ENCODE measurements at places on chromosomes 5 and 9. TPM values are rescaled to one million over a fixed set of nuclear protein-coding genes. Genes with fewer than 3 reads are reported as not detected.

GRCh38 chr5:168747987-168748777 is 169.0 kb upstream of the PANK3 start:
- peak; percentile 40 for DNase-seq

- DNase-seq, result no peak
These were observed 232.8 kb downstream of the NR2F1-AS1 start for GRCh38 chr5:93348231-93348630.

GRCh38 chr5:134462761-134463160 is 51.1 kb upstream of the CDKN2AIPNL start:
- no peak for DNase-seq

DNA sequence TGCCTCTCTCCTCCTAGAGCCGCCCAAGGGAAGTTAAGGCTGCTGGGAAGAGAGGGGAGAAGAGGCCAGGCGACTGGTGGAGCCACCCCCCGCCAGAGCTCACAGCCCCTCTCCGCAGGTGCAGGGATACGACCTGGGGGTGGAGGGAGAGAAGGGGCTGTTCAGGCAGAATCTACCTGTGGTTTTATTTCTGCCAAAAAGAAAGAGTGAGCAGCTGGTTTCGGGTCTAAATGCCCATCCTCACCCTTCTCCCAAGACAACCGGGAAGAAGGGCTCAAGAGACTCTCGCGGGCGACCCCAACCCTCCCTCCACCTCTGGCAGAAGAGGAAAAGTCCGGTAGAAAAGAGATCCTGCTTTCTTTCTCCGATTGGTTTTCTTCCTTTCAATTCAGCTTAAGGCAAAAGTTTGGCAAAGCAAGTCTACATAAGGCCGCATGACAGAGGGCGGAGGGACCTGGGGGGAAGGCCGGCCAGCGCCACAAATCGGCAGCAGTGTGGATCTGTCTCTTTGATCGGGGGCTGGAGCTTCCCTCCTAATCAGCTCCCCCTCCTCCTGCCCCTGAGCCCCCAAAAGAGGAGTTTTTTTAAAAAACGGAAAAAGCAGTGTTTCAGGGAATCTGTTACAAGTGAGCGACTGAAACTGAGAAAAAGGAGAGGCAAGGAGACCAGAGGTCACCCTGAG is 16.3 kb downstream of the FAM78A start:
- DNase-seq, result no peak

GRCh38 chr5:149203921-149204441 is 62.7 kb downstream of the ABLIM3 start:
- no peak for DNase-seq

The TEX48 gene
- not detected for total RNA-seq

The ERAP2 gene
- 35.3 TPM for total RNA-seq

GRCh38 chr5:71864730-71865601 is 145.9 kb downstream of the CARTPT start:
- DNase-seq, result no peak

The SLC36A3 gene
- total RNA-seq, result not detected

The BHMT2 gene
- 0.98 TPM for total RNA-seq

- no peak for DNase-seq
These were observed 211.6 kb downstream of the MAST4 start for GRCh38 chr5:66807743-66808142.

DNA sequence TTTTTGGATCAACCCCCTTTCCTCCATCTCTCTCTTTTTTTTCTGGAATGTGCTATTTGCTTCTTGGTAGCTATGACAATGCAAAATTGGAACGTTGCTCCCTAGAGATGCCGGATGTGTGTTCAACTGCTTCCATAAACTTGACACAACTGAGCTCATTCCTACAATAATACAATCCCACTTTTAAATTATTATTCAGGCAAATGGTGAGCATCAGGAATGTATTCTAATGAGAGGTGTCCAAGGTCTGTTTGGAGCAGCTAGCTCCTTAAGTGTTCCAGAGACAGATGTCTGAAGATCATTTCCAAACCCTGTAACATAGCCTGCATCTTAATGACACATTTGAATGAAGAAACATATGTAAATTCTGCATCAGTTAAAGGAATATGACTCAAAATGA is 518.4 kb downstream of the TAF11L14 start:
- DNase-seq, result no peak

GRCh38 chr9:96382839-96383164 is 709 bp downstream of the SLC35D2 start:
- DNase-seq, result no peak

DNA sequence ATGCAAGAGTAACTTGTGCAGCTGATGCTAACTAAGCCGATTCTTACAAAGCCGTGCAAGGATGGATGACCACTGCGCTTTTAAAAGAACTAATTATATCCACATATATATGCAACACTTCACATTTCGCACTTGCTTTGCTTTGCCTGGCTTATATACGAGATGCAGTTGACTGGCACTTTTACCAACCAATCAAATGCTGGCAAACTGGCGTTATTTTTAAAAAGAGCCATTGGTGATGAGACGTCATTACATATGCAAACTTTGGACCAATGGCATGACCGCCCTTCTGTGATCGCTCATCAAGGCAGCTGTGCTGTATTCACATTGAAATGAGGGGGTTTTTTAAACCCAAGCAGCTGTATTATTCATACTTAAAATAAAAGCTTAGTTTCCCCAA is 1147.7 kb upstream of the WWC1 start:
- no peak for DNase-seq

The ADRA1B gene
- 2.5 TPM for total RNA-seq

The GARIN3 gene
- not detected for total RNA-seq

DNA sequence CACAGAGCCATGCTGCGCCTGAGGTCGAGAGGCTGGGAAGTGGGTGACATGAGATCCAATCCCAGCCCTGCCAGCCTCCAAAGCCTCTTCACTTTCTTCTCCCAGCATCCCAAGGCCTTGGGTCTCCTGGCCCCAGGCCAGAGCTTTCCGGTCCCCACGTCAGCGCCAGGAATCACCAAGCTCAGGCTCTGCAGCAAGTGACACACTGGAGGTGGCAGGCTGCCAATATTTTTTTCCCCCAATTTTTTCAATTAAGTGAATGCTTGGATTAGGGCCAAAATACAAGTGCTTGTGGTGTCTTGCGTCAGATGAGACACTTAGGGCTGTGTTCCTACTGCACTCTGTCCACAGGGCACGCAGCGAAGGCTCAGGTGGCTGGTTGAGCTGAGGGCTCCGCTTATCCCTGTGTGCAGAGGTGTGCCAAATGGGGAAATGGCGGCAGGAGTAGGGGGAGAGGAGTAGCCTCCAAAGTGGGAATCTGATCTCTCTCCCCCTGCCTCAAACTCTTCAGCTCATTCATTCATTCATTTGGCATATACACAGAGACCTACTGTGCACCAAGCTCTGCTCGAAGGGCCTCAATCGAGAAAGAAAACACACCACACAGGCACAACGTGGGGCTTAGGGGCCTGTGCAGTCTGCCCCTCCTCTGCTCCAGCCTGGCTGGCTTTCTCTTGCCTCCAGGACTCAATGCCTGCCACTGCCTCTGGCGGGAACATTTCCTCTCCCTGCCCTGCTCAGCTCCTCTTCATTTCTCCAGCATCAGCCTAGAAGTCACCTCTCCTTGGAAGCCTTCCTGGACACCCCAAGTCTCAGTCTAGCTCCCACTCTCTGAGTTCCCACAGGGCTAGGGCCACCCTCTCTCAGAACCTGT is 16.6 kb downstream of the SH3PXD2B start:
- no peak for DNase-seq

The PCDHA3 gene
- 0.06 TPM for total RNA-seq

GRCh38 chr9:100597236-100597635 is 19.4 kb downstream of the CAVIN4 start:
- DNase-seq, result no peak

- no peak for DNase-seq
These were observed 326.9 kb upstream of the WWC1 start for GRCh38 chr5:167964529-167964928.

The SCGB3A2 gene
- total RNA-seq, result not detected

The PCDHB16 gene
- 0.34 TPM for total RNA-seq

GRCh38 chr5:1378096-1378495 is 33.2 kb upstream of the CLPTM1L start:
- no peak for DNase-seq

DNA sequence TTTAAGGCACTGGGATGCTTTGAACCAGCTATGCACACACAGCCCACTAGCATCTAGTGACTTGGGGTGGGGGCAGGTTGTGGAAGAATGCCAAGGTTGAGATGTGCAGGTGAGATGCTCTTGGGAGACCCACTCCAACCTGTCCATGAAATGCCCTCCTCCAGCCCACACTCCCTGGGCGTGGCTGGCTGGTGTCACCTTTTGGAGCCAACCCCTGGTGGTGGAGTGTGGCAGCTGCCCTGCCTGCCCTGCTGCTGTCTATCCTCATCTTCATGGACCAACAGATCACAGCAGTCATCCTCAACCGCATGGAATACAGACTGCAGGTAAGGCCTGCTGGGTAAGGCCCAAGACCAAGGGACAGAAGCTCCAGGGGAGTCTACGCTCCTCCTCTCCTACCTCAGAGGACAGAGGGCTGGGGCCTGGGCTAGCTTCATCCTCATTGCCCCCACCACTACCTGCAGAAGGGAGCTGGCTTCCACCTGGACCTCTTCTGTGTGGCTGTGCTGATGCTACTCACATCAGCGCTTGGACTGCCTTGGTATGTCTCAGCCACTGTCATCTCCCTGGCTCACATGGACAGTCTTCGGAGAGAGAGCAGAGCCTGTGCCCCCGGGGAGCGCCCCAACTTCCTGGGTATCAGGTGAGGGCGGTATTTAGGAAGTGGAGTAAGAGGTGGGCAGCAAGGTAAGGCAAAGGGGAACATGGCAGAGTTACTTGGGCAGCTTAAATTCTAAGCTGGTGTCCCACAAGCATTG is 7.4 kb downstream of the SLC4A9 start:
- no peak for DNase-seq

DNA sequence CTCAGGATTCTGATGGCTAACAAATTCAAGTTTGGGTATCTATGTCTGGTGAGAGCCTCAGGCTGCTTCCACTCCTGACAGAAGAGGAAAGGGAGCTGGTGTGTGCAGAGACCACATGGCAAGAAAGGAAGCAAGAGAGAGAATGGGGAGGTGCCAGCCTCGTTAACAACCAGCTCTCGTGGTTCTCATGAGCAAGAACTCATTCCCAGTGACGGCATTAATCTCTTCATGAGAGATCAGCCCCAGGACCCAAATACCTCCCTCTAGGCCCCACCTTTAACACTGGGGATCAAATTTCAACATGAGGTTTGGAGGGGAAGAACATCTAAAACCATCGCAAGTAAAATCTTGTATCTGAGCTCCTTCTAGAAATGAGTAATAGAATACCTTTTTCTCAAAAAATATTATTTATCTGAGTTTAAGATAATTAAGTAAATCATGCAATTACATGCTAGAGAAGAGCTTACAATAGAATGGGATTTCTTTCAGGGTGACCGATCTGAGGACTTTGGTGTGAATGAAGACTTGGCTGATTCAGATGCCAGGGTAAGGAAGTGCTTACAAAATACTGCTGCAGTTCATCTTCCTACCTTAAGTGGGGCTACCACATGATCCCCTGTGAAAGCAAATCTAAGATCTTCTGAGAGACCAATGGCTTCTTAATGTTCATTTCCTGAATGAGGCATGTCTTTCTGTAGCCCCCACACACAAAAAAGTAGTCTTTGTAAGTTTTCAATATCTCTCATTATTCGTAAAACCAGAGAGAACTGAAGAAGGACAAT is 11.5 kb downstream of the ANXA1 start:
- DNase-seq, result no peak

GRCh38 chr9:93463638-93464248 is 10.4 kb upstream of the FAM120AOS start:
- no peak for DNase-seq

DNA sequence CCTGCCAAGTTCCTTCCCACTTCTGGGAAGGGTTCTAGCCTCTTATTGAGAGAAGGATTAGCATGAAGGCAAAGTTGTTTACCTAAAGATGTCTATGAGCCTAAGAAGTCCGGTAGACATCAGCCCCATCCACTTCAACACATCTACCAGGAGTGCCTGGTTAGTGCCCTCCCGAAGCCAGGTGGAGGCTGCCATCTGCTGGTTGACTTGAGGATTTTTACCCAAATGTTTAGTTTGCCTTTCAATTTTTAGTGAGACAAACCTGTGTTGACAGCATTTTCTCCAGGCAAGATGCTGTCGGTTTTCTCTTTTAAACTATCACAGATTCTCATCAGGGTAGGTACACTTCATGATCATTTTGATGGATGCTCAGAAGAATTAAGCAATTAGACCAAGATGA is 83.6 kb upstream of the TNFSF8 start:
- DNase-seq, result peak; percentile 55

All from left colon (tissue), 2 donors.